ENCODE measurements at places on chromosomes 11 and 22.

DNA sequence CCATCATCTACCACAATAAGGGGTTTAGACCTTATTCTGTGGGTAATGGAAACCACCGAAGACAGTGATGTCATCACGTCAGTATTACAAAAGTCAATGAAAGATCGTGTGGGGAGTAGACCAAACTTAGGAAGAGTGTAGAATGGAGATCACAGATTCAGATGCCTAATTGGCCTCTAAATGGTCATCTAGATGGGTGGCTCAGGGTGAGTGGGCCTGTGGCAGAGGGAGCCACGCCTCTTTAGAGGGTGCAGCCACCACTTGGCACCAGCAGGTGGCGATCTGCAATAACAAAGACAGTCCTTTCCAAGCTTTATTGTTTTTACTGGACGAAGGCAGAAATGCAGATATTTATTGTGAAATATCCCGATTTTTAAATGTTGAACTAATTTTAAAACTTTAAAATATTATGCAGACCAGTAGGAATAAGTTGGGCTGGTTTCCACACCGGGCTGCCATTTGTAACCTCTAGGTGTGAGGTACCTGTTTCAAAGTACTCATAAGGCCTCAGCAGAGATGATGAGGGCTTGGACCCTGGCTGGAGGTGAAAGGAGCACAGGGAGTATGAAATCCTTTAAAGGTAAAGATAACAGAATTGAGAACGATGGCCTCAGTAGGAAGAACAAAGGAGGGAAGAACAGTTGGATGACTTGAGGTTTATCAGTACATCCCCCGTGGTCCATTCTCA lies 222.0 kb downstream of the DBX1 start:
- peak; percentile 56 for DNase-seq

- no peak for DNase-seq
Observed at GRCh38 chr11:69310351-69310750, 16.4 kb downstream of the MYEOV start.

- no peak for DNase-seq
Observed at GRCh38 chr11:89521294-89521693, 30.1 kb upstream of the NOX4 start.

DNA sequence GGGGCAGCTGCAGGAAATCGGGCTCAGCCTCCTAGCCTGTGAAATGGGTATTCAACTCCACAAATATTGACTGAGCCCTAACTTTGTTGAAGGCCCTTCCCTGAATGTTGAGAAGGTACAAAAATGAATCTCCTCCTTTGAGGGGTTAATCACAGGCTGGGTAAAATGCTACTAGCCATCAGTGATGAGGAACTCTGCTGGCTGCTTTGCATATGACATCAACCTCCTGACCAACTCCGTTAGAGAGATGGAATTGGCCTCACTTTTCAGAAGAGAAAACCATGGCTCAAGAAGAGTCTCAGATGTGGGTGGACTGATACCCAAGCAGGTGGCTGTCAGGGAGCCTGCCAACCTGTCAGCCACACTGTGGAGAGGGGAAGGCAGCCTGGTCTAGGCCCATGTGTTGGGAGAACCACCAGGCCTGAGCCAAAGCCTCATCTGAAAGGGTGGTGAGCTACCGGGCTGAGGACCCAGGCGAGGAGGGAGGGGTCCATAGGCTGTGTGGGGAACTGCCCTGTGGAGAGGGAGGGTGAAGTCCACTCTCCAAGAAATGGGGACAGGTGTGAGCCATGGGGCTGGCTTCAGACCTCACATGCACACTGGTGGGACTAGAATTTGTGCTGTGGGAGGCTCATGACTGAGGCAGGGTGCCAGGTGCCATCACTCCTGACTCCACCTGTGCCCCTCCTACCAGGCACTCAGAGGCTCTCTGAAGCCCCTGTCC lies 11.8 kb downstream of the CDCA5 start:
- no peak for DNase-seq

DNA sequence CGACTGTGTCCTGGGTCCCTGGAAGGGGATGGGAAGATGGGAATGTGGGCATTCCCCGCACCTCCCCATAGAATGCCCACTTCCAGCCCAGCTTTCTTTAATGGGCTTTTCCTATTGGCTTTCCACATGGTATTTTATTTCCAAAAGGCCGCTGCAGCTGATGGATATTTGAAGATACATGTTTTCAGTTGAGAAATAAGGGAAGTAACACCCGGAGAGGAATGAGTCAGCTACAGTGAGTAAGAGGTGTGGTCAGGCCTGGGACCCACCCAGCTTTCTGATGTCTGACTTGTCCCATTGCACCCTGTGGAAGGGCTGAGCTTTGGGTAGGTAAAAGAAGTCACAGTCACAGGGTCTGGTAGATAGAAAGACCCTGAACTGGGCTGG lies 476.9 kb downstream of the MIAT start:
- peak; percentile 79 for DNase-seq

- no peak for DNase-seq
Observed at GRCh38 chr22:17699696-17700340, 61.3 kb downstream of the BCL2L13 start.

DNA sequence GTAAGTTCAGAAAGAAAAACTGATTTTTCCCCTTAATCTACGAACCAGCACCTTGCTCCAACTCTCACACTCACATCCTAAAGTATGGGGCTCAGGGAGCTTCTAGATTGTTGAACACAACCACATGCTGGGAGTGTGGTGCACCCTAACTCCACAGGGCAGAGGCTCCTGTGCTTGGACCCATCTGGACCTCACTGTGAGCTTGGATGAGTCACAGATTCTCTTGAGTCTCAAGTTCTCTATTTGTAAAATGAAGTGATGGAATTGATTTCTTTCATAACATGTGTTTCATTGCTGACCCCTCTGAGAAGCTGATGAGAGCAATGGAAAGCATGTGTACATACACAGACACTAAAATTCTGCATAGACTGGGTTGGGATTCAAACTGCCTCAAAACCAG lies 109.7 kb downstream of the PGR start:
- no peak for DNase-seq

DNA sequence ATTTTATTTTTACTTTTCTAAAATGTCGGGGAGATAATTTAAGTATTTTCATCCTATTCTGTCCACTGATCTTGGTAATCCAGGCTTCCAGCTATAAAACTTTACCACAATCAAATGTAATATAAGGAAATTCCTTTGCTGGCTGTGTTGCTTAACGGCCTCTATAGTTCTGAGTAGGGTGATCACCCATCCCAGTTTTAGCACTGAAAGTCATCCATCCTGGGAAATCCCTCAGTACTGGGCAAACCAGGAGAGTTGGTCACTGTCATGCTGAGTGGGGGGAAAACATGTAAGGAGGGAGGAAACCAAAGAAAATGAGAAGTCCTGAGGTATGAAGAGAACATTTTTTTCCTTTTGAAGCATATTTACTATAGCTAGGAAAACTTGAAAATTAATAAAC lies 12.8 kb upstream of the BACE1-AS start:
- DNase-seq: no peak

DNA sequence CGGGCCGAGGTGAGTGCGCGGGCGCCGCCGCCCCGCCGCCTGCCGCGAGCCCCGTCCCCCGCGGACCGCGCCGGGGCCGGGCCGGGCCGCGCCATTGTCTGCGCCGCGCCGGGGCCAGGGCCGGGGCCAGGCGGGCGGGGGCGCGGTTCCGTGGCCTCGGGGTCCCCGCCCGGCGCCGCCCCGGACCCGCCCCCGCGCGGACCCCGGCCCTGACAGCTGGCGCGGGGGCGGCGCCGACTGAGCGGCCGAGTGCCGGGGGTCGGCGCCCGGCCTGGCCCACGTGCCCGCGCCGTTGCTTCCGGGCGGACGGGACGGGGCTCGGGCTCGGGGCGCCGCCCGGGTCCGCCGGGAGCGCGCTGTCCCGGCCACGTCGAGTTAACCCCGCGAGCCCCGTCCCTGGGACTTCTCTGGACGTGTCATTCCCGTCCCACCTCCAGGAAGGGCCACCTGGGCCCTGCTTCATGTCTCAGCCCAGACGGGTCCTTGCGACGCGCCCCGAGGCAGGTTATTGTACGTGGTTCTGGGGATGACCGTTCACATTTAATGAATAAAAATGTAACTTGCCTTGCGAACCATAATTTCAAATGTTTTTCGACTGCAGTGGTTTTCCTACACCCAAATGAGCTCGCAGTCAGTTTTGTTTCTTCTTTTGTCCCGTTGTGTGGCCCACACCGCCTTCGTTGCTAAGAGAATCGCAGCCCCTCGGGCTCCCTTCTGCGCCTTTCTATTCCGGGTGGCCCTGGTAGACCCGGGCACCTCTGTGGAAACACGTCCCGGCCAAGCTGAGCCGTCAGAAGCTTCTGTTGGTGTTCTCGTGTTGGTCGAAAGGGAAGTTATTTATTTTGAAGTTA lies 562 bp downstream of the ZBED4 start:
- peak; percentile 19 for DNase-seq

DNA sequence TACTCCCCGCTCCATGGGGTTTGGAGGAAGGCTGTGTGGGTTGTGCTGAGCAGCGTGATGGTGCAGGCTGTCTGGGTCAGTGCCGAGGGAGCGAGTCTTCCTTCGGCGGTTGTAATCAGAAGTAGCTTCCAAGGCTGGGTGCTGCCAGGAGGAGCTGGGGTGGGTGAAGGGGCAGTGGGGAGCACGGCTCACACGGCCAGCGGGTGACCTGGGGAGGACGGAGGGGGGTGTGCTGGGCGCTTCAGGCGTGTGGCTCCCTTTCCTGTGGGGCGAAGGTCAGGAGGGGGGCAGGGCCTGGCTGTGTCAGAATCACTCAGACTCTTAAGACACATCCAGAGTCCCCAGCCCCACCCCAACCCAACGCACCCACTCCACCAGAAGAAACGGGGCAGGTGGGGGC lies 60.2 kb downstream of the LRP5 start:
- no peak for DNase-seq

DNA sequence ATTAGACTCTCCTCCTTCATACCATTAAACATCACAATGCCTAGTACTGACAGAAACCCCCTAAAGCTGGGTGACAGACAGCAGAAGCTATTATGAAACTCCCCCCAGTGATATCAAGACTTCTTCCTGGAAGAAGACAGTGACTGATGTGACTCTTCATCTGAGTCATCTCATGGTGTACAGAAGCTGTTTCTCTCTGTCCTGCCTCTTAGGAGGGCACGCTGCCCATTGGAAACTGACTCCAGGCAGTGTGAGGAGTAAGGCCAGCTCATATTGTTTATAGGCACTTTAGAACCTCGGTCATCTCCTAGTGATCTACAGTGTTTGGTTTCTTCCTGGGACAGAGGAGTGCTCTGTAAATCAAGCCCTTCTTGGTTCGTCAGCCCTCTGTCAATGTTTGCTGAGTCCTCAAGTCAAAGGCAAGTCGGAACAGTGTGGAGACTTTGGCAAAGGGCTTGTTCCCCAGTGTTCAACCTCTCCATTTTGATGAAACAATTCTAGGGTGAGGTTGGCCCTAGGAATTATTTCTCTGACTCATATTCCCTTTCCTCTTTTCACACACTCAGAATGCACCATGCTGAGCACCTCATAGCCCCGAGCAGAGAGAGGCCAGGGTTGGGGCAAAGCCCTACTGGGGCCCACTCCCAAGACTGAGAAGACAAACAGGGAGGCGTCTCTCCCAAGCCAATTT lies 172.5 kb upstream of the TMEM45B start:
- DNase-seq: no peak

DNA sequence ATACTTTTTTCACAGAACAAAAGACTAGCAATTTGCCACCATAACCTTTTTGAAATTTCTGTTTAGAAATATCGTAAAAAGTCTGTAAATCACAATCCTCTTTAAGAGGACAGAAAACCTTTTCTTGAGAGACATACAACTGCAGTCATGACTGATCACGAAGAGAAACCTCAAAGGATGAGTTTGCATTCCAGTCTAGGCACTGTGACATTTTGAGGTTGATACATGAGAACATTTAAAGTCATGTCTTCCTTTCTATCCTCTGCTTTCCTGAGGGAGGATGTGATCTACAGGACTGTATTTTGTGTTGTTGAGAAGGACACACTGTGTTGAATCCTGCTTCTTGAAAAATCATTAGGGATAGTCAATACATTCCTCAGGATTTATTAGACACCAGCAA lies 476.7 kb upstream of the CCDC179 start:
- no peak for DNase-seq

- no peak for DNase-seq
Observed at GRCh38 chr22:18114495-18114894, 3.9 kb downstream of the TUBA8 start.

Data from ACHN (cell line).